ENCODE measurements at places on chromosomes 5 and 9.
A peak's percentile ranks its signal among the peaks of the same experiment; 100 is the strongest.

GRCh38 chr9:21294904-21295538 is 10.1 kb downstream of the IFNA5 start:
- no peak for DNase-seq

- peak; percentile 56 for DNase-seq
Measured at GRCh38 chr5:39213447-39214207, 5.7 kb downstream of the FYB1 start.

DNA sequence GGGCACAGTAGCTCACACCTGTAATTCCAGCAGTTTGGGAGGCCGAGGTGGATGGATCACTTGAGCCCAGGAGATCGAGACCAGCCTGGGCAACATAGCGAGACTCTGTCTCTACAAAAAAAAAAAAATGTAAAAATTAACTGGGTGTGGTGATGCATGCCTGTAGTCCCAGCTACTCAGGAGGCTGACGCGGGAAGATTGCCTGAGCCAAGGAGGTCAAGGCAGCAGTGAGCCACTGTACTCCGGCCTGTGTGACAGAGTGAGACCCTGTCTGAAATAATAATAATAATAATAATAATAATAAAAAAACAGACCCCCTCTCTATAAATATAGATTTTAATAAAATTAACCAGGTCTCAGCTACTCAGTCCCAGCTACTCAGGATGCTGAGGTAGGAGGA is 179.7 kb downstream of the AOPEP start:
- no peak for DNase-seq

- DNase-seq: no peak
Measured at GRCh38 chr5:34684281-34684979, 28.3 kb downstream of the RAI14 start.

- no peak for DNase-seq
Measured at GRCh38 chr5:134112726-134113362, 1.6 kb upstream of the TCF7 start.

DNA sequence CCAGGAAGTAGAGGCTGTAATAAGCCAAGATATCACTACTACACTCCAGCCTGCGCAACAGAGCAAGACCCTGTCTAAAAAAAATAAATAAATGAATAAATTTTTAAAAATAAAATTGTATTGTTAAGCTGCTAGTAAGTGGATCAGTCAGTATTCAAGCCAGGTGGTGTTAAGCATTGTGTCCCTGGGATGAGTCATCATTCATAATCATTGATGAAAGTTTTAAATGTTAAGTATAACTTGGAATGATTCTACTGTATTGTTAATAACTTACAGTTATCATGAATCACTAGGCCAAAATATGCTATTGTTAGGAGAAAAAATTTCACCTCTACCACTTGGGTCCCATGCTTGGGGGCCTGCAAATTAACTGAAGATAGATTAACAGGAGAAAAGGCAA is 38.2 kb downstream of the MED10 start:
- DNase-seq: no peak

DNA sequence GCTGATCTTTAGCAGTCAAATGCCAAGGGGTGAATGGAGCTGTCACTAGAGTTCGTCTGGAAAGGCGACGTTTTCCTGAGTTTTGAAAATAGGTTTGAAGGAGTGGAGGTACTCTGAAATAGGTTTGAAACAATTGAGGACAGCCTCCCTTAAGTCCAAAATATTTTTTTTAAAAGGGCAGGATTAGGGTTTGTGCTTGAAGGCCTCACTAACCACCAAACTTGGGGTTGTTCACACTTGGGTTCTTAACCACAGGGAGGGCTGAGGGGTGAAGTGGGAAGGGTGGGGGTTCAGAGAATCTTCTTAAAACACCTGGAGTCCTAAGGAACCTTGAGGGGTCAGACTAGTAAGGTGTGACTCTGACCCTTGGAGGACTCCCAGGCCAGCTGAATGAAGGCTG is 3.5 kb upstream of the PCDH12 start:
- no peak for DNase-seq

DNA sequence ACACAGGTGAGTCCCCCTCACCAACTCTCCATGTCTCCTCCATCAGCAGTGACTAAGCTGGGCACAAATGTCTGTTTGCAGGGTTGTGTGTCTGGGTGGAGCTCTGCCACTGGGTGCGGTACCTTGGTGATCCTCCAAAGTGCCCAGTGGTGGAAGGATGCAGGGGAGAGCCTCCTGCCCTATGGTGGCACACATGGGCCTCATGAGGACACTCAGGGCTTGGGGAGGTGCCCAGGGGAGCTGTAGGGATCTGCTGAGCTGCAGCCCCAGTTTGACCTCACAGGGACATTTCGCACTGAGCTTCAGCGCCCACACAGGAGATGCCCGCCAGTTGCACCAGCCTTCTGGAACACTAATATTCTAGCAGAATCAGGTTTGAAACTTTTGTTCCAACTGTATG is 29.5 kb downstream of the S1PR3 start:
- no peak for DNase-seq

DNA sequence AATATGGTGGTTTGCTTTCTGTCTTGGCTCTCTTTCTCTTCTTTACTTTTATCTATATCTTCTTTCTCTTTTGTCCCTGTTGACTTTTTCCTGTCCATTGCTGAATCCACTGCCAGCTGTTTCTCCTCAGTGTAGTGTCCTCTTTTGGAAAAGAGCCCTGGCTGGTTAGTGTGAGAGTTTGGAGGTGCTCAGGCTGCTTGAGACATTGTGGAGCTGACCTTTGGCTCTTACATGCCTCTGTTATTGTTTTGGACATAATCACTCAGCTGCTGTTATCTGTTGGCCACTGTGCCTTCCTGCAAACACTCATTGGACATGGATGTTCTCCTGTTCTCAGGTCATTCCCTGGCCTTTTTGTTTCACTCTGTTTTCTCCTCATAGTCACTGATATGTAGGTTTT is 295.4 kb upstream of the RIOK2 start:
- DNase-seq: no peak

- no peak for DNase-seq
Measured at GRCh38 chr5:37847978-37848425, 8.2 kb upstream of the GDNF start.

- no peak for DNase-seq
Measured at GRCh38 chr5:143536364-143536763, 132.9 kb upstream of the NR3C1 start.

- DNase-seq: no peak
Measured at GRCh38 chr9:107624234-107624948, 134.8 kb upstream of the KLF4 start.

DNA sequence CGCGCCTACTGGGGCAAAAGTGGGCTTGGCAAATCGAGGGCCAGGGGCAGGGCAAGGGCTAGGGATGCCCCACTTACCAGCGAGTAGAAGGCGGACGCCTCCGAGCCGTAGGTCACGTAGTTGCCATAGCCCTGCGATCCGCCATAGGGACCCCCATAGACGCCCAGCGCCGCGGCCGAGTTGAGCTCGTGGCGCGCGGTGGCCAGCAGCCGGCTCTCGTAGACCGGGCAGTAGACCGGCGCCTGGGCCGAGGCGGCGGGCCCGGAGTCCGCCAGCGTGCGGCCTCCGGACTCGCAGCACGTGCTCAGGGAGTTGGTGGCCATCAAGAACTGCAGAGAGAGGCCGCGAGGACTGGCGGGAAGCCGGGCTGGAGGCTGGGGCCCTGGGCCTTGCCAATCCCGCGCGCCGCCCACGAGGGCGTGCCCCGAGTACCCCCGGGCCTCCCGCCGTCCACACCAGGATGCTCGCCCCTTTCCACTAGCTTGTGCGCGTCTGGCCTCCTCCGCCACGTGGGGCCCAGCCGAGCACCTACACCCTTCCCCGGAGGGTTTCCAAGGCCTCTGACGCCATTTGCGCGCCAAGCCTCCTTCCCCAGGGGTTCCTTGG is 891 bp downstream of the IRX4 start:
- DNase-seq: no peak

DNA sequence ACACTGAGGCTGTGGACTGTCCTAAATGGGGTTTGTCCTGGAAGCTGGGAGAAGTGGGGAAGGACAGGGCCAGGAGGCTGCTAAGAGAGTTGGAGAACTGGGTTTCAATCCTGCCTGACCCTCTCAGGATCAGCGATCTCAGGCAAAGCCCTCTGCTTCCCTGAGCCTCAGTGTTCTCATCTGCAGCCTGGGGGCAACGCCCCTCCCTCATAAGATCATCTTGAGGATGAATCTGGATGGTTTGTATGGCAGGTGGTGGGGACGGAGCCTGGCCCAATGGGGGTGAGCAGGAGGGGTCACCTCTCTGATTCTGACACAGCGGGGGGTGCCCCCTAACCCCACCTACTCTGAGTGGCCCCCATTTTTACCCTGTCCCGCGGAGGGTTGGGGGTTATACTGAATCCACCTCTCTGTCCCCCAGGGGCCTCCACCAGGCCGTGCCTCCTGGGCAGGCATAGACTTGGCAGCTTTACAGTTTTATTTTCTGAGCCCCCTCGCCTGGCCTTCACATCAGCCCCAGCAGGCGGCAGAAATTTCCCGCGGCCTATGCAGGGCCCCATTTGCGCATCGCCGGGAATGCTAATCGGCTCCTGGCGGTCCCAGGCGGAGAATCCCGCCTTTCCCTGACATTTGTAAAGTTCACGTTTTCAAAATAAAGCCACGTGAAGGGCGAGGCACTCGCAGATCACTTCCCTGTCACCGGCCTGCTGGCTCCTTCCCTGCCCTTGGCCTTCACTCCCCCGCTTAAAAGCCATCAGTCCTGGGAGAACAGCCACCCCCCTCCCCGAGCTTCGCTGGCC is 17.8 kb upstream of the LAMC3 start:
- DNase-seq: no peak

All from inflammatory macrophage treated with lipopolysaccharide for 1 hour (primary cell).